T-helper 9 cell (primary cell): ENCODE measurements at places on chromosomes 11 and 22.

DNA sequence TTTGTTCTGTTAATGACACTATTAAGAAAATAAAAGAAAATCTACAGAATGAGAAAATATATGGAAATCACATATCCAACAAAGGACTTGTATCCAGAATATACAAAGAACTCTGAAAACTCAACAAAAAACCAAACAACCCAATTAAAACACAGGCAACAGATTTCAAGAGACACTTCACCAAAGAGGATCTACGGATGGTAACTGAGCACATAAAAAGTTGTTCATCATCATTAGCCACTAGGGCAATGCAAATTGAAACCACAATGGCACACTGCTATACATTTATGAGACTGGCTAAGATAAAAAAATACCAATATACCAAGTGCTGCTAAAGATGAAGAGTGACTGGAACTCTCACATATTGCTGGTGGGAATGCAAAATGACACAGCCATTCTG lies 34.5 kb upstream of the SLC25A1 start:
- DNase-seq, result no peak

DNA sequence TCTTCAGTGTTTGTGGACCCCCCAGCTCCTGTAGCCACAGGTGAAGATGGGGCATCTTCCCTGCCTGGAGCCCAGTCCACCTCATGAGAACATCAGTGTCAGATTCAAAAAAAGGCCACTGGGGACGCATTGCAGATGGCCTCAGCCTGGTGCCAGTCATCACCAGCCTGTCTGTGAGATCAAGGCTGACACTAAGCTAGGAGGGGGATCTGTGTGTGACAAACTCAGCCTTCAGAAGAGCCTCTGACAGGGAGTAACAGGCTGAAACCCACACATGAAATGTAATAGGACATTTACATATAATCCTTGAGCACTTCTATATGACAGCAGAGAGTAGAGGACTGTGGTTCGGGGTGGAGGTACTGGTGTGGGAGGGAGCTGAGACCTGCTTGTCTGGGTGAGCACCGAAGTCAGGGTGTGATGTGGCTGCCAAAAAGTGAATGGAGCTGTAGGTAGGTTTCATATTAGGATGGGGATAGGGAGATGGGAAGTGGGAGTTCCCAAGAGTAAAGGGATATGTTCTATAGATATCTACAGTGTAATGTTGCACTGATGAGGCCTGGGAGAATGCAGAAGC lies 20.5 kb upstream of the CCDC134 start:
- no peak for DNase-seq

- no peak for DNase-seq
Measured at GRCh38 chr11:2542406-2542805, 97.6 kb downstream of the KCNQ1 start.

DNA sequence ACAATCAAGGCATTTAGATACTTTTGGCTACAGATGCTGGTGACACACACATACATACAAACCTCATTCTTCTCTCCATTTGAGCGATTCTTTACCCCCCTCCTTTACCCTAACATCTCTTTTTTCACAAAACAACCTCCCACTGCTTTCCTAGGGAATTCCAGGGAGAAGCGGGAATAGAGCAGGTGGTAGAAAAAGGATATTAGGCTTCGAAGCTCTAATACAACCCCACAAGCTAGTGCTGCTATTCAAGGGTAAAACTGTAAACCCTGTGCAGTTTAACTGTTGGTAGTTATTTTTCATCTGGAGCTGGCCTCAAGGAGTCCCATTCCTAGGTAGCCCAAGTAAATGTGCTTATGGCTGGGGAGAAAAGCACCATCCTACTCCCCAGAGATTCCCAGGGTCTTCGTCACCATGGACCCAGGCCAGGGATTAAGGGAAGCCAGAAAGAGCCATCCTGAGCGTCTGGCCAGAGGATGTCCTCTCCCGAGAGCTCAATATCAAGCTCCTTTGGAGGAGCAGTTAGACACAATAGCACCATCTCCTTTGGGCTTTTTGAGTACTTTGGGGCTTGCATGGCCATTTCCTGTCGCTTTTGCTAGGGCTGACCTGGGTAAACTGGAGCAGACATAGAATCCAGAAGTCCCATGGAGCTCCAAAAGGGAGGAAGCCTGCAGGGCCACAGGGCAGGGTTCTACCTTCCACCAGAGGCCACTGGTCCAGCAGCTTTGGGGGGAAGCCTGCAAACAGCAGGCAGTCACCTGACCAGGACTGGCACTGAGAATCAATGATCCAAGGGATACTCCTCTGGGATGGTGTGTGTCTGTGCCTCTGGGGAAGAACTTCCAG lies 3.1 kb downstream of the MAML2 start:
- no peak for DNase-seq

DNA sequence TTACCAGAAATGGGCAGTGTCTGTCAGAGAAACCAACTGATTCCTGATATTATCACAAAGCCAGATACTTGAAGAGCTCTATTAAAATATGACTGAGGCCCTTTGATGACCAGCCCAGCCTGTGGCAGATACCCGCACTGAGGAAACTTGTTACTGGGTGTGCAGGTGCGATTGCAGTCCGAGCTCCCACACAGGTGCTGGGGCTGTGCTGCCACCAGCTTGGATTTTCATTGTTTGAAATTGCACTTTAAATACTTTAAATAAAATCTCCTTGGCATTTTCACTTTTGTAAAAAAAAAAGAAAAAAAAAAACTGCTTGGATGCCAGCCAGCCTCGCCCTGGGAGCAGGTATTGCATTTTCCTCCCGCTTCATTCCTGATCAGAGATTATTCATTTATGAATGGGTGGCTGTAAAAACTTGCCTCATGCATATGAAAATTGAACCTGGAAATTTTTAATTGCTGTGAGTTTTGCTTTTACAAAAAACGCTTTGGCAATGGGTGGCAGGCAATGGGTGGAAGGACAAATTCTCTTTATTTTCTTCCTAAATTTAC lies 21.2 kb downstream of the EHF start:
- DNase-seq, result no peak

DNA sequence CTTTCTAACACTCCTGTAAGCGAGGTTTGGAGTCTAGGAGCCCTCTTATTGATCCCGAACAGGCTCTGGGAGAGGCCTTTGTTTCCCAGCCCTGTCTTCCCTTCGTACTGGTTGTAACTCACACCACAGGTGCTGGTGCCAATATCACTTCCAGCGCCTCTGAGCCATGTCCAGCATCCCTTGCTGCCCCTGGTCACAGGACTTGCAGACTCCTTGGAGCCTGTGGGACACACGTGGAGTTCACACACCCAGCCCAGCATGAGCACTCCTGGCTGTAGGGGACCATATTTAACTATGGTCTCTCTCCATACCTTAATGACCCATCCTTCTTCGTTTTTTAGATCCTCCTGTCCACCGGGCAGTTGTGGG lies 2.2 kb downstream of the ZBTB16 start:
- no peak for DNase-seq

- DNase-seq, result no peak
Measured at GRCh38 chr11:112522536-112522935, 261.9 kb upstream of the PLET1 start.

DNA sequence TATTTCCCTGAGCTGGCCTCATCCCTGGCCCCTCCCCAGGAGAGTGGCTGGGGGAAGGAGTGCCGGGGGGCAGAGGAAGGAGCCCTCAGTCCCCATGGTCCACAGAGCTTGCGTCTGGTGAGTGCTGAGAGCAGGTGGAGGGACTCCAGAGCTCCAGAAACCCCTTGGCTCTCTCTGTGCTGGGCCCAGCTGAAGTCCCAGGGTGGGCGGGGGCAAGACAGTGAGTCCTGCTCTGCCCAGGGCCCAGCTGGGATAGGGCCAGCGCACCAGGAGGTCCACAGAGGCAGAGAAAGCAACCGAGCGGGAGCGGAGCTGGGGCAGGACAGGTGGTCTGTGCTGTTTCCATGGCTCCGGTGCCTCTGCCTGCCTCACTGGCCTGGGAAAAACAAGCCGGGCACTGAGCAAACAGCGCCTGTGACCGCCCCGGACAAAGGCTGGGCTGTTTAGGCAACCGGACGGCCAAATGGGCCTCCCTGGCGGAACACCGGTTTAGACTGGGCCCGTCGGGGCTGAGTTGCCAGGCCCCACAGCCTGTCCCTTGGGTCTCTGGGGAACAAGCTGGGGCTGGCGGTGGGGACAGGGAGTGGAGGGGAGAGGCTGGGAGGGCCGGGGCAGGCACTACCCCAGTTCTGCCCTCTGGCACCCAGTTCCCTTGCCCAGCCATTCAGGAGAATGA lies 34.1 kb upstream of the WNT7B start:
- no peak for DNase-seq

- DNase-seq, result no peak
Measured at GRCh38 chr11:103893371-103893770, 143.1 kb upstream of the DDI1 start.

GRCh38 chr11:103958475-103959215 lies 77.8 kb upstream of the DDI1 start:
- DNase-seq, result no peak

DNA sequence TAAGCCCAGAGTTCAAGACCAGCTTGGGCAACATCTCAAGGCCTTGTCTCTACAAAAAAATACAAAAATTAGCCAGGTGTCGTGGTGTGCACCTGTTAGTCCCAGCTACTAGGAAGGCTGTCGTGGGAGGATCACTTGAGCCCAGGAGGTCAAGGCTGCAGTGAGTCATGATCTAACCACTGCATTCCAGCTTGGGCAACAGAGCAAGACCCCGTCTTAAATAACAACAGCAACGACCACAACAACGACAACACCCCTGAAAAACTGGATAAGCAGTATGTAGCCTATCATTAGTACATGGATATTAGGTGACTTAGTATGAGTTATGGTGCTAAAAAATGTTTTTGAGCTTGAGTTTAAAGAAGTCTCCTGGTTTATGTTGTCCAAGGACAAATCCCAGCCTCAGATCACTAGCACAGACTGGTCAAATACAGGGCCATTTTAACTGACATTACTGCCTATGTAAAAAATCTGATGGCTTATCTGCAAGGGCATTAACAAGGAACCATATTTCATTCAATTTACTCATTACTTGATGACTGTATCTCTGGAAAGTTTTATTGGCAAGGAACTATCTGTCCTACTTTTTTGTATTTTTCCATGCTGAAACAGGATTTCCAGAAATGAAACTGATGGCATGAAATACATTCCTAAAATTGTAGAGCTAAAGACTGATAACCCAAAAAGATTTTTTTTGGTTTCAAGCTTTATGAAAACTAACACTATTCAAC lies 23.4 kb downstream of the C2CD3 start:
- DNase-seq, result no peak

- no peak for DNase-seq
Measured at GRCh38 chr11:113314065-113314388, 356 bp upstream of the TTC12 start.

- no peak for DNase-seq
Measured at GRCh38 chr11:98659431-98659830, 361.3 kb upstream of the CNTN5 start.

GRCh38 chr11:63845303-63845702 lies 6.4 kb downstream of the MARK2 start:
- DNase-seq, result no peak

GRCh38 chr11:89420981-89421380 lies 70.2 kb downstream of the NOX4 start:
- no peak for DNase-seq

- DNase-seq, result no peak
Measured at GRCh38 chr11:122843281-122844141, 5.2 kb downstream of the CRTAM start.

DNA sequence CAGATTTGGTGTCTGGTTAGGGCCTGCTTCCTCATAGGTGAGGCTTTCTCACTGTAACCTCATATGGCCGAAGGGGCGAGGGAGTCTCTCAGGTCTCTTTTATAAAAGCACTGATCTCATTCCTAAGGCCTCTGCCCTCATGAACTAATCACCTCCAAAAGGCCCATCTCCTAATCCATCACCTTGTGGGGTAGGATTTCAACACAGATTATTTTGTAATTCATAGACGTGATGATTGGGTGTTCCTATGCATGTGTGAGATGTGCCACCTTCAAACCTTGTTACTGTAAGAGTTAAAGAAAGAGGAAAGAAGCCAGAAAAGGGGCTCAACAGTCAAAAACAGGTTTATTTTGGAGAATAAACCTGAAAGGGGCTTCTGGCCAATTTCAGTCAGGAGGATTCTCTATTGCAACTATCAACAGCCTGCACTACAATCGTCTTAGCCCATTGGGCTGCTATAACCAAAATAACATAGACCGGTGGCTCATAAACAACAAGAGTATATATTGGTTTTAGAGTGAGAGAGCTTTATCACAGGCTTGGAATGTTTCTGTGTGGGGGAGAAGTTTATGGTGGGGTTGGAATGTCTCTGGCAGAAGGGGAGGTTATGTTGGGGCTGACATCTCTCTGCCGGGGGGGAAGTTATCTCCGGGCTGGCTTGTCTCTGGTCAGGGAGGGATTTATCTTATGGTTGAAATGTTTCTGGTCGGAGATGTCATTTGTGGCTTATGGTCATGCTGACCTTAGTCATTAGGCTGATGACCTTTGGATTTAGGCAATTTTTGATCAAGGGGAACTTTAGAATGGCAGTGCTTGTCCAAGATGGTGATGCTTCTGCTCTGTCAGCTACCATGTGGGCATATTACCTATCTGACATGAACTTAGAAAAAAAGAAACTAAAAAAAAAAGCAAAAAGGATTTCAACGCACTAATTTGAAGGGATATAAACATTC lies 35.1 kb downstream of the CSF2RB start:
- DNase-seq, result no peak

DNA sequence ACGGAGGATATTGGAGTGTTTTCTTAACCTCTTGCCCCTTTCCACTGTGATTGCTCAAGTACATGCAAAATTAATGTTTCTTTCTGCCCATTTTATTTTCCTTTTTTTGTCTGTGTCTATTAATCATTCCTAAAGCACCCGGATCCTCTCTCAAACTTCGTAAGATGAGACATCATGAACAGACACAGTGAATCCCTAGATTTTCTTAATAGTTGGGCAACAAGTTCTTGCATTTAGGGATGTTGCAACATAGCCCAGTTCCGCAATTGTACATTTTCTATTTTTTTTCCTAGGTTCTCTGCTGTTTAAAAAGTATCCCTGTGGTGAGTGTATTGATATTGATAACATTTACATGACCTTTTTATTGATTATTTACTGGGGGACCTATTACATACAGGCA lies 2.9 kb downstream of the FAM111A start:
- no peak for DNase-seq

GRCh38 chr11:70618431-70619101 lies 220.2 kb downstream of the CTTN start:
- no peak for DNase-seq

- DNase-seq, result no peak
Measured at GRCh38 chr22:32218470-32218869, 13.6 kb upstream of the RFPL2 start.

DNA sequence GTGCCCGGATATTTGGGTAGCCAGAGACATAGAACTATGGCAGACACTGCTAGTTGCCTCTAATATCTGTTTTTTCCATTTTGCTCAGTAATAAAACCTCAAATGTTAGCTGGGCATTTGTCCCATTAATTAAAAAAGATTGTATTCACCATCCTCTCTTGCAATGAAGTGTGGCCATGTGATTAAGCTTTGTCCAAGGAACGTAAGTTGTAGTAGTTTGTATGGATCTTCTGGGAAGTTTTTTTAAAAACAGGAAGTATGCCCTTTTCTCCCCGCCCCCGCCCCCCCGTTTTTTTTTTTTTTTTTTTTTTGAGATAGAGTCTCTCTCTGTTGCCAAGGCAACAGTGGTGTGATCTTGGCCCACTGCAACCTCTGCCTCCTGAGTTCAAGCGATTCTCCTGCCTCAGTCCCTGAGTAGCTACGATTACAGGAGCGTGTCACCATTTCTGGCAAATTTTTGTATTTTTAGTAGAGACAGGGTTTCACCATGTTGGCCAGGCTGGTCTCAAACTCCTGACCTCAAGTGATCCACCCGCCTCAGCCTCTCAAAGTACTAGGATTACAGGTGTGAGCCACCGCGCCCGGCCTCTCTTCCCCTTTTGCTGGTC lies 1.7 kb upstream of the TMEM135 start:
- no peak for DNase-seq
